ENCODE measurements at places on chromosomes 13 and 19.

DNA sequence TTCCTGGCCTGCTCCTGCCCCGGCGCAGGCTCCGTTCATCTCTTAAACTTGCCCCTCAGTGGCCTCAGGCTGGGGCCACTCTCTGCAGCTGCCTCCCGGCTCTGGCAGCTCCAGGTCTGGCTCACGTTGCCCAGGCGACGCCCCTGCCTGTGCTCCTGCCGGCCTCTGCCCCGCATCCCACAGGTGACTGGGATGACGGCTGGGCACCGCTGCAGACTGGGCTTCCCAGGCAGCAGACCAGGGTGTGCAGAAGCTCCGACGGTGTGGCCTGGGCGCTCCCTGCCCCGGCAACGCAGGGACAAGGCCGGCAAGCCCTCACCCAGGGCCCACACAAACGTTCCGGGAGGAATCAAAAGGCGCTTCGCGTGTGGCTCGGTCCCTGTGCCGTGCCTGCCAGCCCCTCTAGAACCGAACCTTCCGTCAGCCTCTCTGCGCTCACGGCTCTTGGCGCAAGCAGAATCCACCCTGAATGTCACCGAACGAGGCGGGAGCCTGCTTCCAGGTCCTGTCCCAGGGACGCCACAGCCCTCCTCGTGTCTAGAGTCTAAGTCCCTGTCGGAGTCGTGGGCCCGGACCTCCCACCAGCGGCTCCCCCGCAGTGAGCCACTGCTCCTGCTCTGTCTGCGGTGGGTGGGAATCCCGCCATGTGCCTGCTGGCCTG, 64.8 kb downstream of the MLLT1 start:
- no peak for DNase-seq

DNA sequence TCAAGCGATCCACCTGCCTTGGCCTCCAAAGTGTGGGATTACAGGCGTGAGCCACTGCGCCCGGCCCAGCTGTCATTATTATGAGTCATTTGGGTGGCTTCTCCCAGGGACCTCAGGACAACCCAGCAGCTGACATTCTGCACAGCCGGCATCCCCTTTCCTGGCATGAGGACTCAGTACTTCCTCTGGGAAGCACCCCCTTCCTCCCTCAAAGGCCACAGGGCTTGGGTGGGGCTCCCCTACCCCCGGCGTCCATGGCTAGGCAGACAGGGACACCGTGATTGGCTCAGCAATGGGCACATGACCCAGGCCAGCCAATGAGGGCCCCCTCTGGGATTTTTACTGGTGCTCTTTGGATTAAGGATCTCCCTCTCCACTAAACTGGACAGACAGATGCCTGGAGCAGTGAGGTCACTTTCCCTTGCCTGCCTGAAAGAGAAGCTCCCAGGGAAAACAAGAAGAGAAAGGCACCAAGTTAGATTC, 6.0 kb downstream of the KANK2 start:
- no peak for DNase-seq

DNA sequence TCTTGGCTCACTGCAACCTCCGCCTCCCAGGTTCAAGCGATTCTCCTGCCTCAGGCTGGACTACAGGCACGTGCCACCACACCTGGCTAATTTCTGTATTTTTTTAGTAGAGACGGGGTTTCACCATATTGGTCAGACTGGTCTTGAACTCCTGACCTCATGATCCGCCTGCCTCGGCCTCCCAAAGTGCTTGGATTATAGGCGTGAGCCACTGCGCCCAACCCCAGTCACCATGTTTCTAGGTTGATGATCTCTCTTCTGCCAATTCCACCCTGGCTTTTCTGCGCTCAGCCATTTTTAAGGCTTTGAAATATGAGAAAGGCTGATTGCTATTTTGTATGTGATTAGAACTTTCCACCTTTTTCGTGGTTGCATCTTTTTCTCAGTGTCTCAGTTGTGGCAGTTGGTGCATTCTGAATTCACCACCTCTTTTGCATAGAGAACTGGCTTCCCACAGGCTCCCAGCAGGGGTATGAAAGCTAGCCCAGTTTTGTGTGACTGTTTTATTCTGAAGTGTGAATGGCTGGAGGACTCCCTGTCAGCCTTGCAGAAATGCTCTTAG, 15.5 kb downstream of the CEACAM1 start:
- DNase-seq, result no peak

DNA sequence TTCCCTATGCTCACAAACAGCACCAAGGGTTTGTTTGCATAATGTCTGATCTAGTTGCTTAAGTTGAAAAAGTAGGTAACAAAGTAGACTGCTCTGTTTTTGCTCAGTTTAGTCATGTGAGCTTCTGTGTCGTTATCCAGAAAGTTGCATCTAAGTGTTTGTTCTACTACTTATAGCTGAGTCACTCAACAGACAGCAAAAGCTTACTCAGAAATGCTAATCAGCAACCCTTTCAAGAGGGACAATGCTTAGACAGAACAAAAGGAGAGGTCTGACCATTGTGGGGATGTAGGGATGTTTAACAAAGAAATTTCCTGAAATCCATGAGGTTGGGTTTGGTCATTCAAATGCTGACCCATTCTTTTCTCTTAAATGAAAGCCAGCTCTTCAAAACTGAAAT, 106.4 kb downstream of the ATP8A2 start:
- DNase-seq, result no peak

DNA sequence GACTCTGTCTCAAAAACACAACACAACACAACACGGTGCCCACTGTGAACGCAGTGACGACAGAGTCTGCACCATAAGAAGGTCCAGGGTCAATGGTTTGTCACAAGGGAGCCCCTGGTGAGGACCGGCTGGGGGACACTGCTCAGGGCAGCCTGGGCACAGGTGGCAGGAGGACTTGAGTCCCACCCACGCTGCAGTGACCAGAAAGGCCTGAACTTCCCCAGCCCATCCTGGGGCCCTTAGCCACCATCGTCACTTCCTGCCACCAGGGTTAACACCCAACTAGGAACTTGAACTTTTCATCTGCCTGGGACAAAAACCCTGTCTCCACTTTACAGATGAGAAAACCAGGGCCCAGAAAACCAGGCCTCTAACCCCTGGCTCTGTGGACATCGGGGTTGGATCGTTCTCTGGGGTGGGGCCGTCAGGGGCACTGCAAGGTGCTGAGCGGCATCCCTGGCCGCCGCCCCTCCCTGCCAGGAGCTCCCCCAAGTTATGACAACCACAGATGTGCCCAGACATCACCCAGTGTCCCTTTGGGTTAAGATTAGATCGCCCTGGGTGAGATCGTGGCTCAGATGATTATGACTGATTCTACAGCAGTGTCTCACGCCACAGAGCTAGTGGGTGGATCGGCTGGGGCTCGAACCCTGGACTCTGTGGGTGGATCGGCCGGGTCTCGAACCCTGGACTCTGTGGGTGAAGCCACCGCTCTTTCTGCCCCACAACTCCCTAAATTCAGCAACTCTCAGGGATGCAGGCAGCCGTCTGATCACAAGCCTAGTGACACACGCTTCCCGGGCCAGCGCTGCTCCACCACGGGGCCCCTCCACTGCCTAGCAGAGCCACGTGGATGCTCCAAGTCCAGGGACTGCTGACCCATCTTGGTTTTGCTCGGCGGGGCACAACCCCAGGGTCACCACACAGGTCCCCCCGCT, 14.0 kb downstream of the MOB3A start:
- DNase-seq, result no peak

GRCh38 chr19:43895727-43896308, 39.3 kb downstream of the ZNF45 start:
- DNase-seq, result no peak

DNA sequence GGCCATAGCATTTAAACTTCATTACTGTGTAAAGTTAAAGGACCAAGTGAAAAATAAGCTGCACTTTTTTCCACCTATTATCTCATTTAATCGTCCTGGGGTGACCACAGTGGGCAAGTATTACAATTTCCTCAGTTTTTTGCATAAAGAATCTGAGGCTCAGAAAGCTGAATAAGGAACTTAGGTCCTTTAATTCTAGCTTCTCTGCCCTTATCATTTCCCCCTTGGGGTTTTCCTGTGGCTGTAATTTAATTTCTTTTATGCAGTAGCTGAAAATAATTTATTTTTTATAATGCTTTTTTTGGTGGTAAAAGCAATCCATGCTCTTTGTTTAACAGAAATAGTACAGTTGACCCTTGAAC, 59.8 kb upstream of the RCBTB2 start:
- no peak for DNase-seq

DNA sequence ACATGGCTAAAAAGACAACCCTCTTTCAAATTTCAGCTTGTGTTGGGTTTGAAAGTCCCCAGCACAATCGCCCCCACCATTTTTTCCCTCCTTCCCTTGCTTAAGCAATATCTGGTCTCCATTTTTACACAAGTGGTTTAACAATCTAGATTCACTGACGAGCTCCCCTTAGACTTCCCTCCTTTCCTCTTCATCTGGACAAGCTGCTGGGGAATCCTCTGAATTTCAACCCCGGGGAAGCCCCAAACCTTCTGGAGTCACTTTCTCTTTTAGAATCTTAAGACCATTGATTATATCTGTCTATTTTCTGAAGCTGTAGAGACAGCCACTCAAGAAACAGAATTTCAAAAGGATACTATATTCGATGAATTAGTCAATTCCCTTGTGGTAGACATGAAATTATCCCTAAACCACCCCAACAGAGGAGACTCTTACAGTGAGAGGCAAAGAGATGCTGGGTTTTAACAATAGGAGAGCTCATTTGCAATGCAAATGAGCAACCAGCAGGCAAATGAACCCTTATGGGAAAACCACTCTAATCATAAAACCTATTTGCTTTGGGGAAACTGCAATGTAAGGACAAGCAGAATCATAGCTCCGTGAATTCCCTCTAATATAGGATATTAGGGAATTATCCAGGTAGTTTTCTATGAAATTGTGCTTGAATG, 78.9 kb downstream of the TEX26 start:
- no peak for DNase-seq
